ENCODE measurements at places on chromosomes 4 and X.

DNA sequence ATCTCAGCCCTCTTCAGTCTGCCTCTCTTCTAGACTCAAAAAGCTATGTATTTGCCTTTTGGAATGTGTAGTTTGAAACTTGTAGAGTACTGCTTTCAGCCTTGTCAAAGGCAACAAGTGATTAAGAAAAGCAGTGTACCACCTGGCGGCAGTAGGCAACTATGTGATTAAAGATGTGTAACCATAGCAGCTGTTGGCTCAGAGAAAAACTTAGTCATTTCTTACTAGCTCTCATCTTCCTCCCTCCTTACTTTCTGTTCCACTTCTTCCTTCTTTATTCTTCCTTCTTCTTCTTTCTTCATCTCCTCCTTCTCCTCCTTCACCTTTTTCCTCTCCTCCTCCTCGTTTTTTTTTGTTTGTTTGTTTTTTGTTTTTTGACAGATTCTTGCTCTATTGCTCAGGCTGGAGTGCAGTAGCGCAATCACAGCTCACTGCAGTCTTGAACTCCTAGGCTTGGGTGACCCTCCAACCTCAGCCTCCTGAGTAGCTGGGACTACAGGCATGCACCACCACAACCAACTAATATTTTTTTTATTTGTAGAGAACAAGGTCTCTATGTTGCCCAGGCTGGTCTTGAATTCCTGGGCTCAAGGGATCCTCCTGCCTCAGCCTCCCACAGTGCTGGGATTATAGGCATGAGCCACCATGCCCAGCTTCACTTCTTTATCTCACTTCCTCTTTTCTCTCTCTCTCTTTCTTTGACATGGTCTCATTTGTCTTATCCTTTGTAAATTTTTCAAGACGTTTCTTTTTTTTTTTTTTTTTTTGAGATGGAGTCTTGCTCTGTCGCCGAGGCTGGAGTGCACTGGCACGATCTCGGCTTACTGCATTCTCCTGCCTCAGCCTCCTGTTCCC is 32.6 kb downstream of the ABHD18 start:
- peak; percentile 65 for DNase-seq

GRCh38 chrX:19893727-19894126 is 6.3 kb upstream of the SH3KBP1 start:
- DNase-seq, result peak; percentile 1

DNA sequence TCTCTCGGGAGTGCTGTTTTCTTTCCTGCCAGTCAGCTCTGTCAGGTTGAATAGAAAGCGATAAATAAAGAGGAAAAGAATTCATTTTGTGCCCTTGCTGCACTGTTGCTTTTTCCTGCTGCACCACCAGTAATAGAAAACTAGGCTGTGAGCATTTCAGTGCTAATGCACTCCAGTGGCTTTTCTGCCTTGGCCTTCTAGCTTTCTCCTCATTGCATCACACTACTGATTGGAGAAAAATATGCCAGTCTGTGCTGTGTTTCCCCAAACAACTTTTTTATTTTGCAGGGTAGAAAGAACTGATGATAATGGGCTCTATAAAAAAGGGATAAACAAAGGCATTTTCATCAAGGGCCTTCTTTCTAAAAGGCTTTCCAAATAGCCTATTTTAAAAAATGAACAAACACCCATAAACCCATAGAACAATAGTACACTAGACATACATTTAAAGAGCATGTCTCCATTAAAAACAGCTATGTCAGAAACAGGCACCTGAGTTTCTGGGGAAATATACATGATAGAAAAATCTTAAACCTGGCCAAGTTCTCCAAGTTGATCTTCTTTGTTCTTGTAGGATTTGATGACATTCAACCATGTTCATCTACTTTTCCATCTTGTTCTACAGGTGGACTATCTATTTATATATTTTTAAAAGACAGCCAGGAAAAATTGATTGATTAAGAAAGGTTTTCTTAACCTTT is 86.3 kb downstream of the GPRIN3 start:
- no peak for DNase-seq

DNA sequence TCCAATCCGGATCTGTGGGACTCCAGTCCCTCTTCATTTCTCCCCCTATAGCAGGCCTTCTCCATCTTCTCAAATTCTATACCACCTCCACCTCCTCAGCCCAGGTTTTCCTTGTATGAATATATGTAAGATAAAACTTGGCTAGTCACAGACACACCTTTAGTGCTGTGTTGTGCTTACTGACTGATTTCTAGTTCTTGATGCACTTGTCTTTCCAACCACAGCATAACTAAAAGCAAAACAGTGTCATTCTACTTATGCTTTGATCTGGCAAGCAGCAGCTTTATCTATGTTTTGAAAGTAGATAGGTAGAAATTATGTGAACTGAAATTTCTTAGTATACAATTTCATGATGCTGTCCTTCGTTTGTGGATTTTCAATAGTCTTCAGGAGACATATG is 47.5 kb downstream of the CCNI start:
- DNase-seq, result no peak

- DNase-seq, result no peak
Observed at GRCh38 chr4:37463033-37463856, 218.7 kb downstream of the NWD2 start.

DNA sequence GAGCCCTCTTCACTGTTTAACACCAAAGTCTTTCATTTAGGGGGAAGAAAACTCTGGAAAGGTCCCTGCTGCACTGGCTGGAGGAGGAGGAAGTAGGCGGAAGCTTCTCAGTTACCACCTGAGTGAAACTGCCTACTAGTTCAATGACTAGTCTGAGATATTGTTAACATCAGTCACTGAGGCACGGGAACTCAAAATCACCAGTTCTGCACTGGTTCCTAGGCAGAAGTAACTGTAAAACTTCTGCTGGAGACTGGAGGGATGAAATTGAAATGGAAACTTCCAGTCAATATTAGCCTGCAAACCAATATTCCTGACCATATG is 178.3 kb downstream of the SNCA start:
- DNase-seq, result no peak

- no peak for DNase-seq
Observed at GRCh38 chr4:115275615-115276014, 162.2 kb upstream of the NDST4 start.

DNA sequence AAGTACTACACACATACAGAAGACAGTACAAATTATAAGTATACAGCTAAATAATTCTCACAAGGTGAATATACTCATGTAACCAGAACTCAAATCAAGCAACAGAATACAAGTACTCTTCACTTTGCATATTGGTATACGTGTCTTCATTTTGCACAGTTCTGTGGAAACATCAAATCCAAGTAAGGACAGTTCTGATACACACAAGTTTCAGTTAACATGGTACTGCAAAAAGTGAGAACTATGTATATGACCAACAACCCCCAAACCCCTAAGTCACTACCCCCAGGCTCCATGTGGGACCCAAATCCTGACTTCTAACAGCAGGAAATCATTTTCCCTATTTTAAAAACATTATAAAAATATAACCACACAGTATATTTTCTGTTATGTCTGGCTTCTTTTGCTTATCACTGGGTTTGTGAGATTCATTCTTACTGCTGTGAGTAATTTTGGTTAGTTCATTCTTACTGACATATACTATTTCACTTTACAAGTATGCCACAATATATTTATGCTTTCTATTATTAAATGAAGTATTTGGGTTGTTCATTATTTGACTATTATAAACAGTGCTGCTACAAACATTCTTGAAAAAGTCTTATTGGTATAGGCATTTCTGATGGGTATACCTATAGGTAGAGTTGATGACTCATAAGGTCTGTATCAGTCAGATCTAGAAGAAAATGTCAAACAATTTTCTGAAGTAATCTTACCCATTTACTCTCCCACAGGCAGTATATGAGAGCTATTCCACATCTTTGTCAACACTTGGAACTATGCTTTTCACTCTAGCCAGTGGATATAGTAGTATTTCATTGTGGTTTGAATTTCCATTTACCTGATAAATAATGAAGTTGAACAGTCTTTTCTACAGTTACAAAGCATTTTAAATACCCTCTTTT is 47.0 kb downstream of the SCLT1 start:
- DNase-seq, result no peak

GRCh38 chr4:22941688-22942375 is 249.1 kb downstream of the GBA3 start:
- no peak for DNase-seq

- DNase-seq, result no peak
Observed at GRCh38 chr4:145279122-145279960, 99.0 kb upstream of the OTUD4 start.

DNA sequence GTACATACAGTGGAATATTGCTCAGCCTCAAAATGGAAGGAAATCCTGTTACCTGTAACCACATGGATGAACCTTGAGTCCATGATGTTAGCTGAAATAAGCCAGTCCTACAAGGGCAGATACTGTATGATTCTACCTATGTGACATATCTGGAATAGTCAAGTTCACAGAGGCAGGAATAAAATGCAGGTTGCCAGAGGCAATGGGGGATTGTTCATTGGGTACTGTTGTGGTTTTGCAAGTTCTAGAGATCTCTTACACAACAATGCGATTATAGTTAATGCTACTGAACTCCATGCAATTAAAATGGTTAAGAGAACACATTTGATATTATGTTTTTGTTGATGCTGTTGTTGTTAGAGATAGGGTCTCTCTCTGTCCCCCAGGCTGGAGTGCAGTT is 74.6 kb downstream of the SHROOM2 start:
- DNase-seq, result no peak

DNA sequence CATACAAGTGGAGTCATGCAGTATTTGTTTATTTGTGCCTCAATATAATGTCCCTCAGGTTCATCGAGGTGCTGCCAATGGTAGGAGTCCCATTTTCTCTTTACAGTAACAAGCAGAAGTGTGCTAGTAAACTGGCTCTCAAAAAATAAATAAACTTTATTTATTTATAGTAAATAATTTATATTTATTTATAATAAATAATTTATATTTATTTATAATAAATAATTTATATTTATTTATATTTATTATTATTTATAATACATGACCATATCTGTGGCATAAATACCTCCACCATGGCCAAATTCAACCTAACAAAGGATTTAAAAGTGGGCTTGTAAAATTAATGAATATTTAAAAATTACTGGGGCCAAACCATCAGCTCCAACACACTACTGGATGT is 464.9 kb upstream of the NWD2 start:
- DNase-seq, result no peak

- no peak for DNase-seq
Observed at GRCh38 chrX:47749185-47749967, 87.3 kb upstream of the ZNF81 start.

DNA sequence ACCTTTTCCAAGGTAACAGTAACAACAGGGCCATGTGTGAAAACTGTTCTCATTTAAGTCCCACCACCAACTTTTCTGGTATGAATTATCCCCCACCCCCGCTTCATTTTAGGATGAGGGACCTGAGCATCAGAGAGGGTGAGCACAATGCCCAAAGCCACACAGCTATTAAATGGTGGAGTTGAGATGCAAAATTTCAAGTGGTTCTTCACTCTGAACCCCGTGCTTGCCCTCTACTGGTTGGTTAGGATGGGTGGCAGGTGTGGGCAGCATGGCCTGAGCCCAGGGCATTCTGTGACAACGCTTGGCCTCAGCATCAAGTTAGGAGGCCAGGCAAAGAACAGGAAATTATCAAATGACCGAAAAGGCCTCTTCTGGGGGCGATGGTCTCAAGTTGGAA is 33.5 kb downstream of the MED28 start:
- no peak for DNase-seq

DNA sequence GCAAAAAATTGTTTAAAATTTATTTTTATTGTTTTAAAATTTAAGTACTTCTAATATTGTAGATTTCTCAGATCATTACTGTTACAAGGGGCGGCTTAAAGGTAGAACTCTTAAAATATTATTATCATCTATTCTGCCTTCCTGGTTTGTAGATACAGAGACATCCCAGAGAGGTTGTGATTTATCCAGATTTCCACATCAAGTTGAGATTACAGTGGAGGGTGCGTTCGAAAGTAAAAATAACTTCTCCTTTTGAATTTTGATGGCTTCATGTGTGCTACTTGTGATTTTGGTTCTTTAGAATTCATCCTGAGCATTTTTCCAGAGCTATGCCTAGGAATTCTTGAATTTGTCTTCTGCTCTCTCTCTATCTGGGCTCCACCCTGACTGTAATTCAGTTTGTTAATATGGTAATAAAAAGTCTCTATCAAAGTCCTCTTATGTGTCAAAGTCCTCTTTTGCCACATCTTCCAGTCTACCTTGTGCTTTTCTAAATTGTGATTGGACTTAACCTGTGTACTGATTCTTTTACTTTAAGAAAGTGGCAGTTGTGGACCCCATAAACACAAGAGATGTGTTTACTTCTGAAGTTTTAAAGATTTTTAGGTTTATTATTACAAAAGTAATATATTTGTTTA is 37.2 kb downstream of the CLCN3 start:
- DNase-seq, result no peak

DNA sequence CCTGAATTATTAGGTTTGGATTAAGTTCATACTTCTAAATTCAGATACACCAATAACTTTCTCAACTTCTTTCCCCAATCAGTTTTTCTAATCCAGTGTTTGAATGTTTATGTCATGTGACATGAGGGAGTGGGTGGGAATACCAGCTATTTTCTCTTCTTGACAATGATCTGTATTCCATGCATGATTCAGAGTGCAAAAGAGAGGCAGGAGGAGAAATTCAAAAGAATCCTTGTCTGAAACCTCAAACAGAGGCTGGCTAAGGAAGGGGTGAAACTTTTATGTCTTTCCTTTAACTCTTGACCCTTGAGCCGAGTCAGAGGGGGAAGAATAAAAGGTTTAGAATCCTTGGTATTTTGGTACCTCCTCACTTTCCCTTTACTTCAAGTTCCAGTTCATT is 544.7 kb downstream of the SPRY1 start:
- DNase-seq, result no peak

GRCh38 chr4:17578482-17578891 is 1.5 kb downstream of the LAP3 start:
- DNase-seq, result no peak

DNA sequence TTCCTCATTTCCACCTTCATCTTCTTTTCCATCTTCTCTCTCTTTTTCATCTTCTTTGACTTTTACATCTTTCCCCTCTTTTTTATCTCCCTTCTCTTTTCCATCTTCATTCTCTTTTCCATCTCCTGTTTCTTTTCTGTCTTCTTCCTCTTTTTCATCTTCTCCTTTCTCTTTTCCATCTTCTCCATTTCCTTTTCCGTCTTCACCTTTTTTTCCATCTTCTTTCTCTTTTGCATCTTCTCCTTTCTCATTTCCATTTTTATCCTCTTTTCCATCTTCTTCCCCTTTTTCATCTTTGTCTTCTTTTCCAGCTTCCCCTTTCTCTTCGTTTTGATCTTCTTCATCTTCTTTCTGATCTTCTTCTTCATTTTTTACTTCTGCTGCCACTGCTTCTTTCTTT is 87.0 kb downstream of the HMGN5 start:
- no peak for DNase-seq

- no peak for DNase-seq
Observed at GRCh38 chrX:65451663-65452062, 82.9 kb downstream of the LAS1L start.

Measured in SW 1271 (cell line).